ENCODE measurements at places on chromosomes 12 and 14. TPM values are rescaled to one million over a fixed set of nuclear protein-coding genes. Genes with fewer than 3 reads are reported as not detected.

DNA sequence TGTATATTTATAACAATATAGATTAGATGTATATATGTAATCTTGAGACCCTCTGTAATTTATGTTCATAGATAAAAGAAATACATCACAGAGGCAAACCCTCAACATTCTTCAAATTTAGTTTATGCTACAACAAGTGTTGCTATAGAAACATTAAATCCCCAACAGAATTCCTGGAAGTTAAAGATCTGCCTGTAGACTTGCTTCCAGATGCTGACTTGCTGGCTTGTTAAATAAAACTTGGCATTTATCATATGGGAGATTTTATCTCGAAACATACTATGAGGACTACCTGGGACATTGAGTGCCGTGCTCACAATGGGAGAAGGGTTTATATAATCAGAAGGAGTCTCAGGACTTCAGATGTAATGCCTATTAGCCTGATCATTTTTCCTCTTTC lies 136.3 kb upstream of the PLXNC1 start:
- no peak for DNase-seq

DNA sequence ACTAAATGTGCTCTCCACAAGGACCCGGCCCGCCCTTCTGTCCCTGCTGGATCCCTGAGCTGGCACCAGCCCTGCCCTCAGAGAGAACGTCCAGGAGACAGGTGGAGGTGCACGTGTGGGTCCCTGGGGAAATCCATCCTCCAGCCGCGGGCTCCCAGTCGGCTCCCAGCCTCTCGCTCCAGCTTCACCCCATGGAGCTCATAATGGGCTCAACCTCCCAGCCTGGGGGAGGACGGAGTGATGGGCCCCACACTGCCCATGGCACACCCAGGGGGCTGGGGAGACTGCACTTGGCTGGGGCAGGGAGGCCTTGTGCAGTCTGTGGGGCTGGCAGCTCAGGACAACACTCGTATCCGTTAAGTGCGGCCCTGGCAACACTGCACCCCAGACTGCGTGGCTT lies 250.5 kb downstream of the TMEM121 start:
- no peak for DNase-seq

DNA sequence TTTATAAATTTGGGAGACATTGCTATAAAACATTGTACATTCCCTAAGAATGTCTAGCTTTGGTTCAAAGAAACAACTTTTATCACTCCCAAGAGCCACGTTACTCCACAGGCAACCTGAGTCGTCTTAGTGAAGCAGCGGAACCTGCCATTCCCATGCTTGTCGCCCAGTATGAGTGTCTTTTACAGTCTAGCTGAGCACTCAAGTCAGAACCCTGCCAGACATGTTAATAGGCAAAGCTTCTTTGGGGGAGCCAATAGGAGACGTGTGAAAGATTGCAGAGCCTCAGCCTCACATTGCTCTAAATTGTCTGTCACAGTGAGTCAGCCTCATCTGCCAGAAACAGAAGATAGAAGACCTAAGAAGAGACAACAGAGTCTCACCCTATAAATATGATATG lies 541.6 kb upstream of the FLRT2 start:
- DNase-seq: no peak

DNA sequence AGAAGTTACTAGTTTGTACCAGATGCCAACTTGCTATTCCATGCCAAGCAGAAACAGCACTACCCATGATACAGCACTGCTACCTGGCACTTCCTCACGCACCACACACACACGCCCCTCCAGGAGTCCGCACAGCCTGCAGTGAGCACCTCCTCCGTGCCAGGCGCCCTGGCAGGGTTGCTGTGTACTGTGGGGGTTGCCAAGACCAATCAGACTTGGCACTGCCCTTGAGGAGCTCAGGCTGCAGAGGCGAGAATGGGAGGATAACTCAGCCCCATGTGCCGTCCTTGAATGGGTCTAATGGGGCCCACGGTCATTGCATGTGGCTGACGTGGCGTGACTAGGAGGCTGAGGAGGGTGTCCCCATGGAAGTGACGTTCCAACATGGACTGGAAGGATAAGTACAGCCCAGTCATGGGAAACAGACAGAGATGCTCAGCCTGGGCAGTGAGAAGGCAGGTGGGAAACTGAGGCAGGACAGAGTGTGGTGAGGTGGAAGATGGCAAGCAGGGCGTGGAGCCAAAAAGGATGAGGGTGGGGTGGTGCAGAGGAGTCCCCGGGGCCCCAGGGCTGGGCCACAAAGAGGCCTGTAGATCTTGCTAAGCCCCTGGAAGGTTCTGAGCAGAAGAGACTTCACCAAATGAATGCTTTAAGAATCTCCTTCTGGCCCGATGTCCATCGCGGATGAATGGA lies 65.3 kb upstream of the C14orf180 start:
- no peak for DNase-seq

DNA sequence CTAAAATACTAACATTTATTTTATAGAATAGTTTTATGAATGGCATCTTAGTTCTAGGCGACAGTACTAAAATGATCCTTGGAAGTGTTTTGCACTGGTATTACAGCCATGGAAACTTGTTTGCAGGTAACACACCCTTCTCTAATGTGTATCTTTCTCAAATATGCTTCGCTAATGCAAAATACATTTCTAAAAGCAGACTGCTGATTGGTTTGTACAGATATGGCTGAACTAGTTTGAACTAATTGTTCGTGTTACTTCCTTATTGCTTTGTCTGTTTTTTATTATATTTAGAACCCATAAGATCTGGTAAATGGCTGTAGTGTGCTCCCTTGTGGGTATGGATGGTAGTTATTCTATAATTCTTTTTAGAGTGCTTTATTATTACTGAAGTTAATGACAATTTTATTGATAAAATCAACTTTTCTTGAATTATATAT lies 53.0 kb downstream of the ATF7IP start:
- no peak for DNase-seq

- DNase-seq: no peak
Observed at GRCh38 chr12:72089678-72090077, 151.0 kb downstream of the TPH2 start.

Gene TMEM63C
- total RNA-seq: 0.29 TPM

Gene NGB
- total RNA-seq: not detected
